ENCODE measurements at places on chromosomes 1 and 21. TPM values are rescaled to one million over a fixed set of nuclear protein-coding genes. Genes with fewer than 3 reads are reported as not detected.

The SLC5A9 gene
- not detected for total RNA-seq

DNA sequence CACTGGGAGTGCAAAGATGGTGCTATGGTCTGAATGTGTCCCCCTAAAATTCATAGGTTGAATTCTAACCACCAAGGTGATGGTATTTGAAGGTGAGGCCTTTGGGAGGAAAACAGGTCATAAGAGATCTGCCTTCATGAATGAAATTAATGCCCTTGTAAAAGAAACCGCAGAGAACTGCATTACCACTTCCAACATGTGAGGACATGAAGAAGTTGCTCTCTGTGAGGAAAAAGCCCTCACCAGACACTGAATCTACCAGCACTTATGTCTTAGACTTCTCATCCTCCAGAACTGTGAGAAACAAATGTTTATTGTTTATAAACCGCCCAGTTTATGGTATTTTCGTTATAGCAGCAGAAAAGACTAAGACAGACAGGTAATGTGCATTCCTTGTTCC is 224.7 kb upstream of the C1orf87 start:
- DNase-seq: no peak

- DNase-seq: peak; percentile 74
Measured at GRCh38 chr1:94463765-94464330, 45.7 kb downstream of the ABCD3 start.

The UQCRH gene
- total RNA-seq: 266 TPM

- DNase-seq: no peak
Measured at GRCh38 chr1:121586369-121587229, 401.8 kb downstream of the SRGAP2C start.

- no peak for DNase-seq
Measured at GRCh38 chr1:243917863-243918565, 68.0 kb upstream of the AKT3 start.

The GUCA2A gene
- not detected for total RNA-seq

The SLC37A1 gene
- total RNA-seq: 7.6 TPM

The DENND2D gene
- total RNA-seq: 0.42 TPM

DNA sequence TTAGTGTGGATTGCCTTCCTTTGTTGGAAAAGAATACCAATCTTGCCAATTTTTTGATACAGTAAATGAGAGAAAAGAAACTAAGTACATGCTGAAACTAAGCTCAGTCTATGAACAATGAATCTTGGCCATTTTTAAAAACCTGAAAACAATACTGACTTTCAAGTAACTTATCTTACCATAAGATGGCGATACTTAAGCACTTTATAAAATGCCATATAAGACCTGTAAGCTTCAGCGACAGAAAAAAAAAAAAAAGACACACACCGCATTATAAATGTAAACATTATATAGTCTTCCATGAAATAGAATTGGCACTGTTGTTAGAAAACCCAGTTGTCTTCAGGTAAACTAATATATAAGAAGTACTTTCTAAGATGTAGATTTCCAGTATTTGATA is 3.0 kb downstream of the OLFM3 start:
- DNase-seq: no peak

- DNase-seq: no peak
Measured at GRCh38 chr1:165287781-165288180, 68.7 kb downstream of the LMX1A start.

- no peak for DNase-seq
Measured at GRCh38 chr1:209040351-209040750, 543.2 kb upstream of the CAMK1G start.

The LCE1A gene
- not detected for total RNA-seq

All from endothelial cell of umbilical vein (primary cell).